ENCODE measurements at places on chromosomes 6 and 20.

GRCh38 chr6:135633573-135633972, 136.0 kb upstream of the AHI1 start:
- DNase-seq: no peak

GRCh38 chr6:4762294-4762693, 13.9 kb upstream of the CDYL start:
- DNase-seq: no peak

DNA sequence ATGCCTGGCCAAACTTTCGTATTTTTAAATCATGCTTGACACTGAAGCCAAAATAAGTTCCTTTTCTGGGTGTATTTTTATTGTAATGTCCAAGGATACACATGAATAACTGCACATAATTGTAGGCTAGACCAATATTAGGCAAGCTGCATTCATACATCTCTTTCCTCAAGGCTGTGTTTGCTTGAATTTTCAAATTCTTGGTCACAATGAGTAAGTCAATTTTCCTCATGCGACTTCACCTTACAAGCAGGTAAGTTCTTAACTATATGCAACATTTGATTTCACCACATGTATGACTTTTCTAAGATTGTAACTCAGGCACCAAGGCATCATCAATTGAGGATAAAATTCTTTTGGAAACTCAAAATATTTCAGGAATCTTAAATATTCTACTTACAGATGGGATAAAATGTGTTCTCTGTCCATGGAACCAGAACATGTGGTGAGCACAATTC, 112.4 kb upstream of the ZNF217 start:
- no peak for DNase-seq

DNA sequence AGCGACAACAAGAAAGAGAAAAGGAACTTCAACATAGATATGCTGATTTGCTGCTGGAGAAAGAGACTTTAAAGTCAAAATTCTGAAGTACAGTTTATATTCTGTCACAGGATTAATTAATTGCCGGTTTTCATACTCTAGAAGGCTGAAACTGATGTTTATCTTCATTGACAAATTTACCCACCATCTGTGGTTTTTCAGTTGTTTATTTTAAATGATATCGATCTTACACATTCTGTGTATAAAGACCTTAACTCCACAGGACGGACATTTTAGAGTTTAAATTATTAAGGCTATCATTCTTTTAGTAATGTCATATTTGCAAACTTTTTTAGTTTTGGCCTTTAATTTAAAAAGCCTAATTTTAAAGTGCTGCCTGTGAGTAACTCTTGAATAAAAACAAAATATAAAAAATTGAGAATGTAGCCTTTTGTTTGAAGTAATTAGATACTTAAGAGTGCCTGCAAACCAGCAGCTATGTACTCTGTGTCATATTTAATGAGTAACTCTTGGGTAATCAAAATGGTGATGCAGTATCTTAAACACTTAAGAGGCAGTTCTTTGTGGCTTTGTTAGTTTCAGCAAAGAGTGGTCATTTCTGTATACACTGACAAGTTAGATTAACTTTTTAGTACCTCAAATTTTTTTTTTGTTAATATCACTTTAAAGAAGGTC, 59.3 kb downstream of the CDC5L start:
- DNase-seq: no peak

- DNase-seq: no peak
Observed at GRCh38 chr6:64301307-64302236, 666.0 kb downstream of the PHF3 start.

GRCh38 chr20:37703035-37703845, 9.4 kb downstream of the CTNNBL1 start:
- no peak for DNase-seq

DNA sequence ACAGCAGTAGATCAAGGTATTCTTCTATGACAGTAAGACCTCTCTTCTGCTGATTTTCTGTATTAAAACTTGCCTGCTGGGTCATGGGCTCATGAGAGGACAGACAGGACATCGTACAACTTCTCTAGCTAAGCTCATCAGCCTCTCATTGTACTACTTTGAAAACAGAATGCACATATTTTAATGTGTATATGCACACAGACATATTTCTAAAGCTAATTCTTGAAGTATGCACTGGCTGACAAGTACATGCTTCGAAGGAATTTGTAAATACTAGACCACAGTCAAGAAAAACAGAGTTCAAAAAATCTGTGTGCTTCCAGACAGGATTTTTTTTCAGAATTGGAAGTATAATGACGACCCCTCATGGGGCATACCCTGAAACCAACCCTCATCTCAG, 81.7 kb upstream of the CD83 start:
- DNase-seq: no peak

DNA sequence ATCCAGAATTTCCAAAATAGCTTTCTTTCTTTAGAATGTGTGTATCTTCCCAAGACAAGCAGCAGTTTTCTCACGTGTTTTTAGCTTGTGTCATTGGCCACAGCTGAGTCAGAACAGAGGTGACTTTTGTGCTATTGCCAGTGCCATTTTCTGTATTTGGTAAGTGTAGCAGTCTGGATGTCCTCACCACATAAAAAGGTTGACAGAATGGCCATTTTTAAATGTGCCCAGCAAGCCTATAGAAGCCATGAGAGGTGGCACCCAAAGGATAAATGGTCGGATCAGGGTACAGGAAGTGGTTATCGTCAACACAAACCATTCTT, 269.5 kb upstream of the HSF2 start:
- DNase-seq: no peak

DNA sequence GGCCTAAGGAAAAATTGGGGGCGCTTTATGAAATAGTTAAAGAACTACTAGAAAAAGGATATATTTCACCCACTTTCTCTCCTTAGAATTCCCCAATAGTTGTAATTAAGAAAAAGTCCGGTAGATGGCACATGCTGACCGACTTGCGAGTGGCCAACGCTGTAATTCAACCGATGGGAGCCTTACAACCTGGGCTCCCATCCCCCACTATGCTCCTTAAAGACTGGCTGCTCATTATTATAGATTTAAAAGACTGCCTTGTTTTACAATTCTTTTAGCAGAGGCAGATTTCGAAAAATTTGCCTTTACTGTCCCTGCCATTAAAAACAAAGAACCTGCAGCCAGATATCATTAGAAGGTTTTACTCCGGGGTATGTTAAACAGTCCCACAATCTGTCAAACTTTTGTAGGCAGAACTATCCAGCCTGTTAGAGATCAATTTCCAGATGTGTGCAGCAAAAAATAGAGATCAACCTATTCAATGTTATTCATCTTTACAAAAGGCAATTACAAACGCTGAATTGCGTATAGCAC, 58.5 kb upstream of the PRSS16 start:
- DNase-seq: peak; percentile 67

Data from activated naive CD4-positive, alpha-beta T cell treated with anti-CD3 and anti-CD28 coated beads for 36 hours (primary cell).